ENCODE measurements at places on chromosomes 12 and 14.

DNA sequence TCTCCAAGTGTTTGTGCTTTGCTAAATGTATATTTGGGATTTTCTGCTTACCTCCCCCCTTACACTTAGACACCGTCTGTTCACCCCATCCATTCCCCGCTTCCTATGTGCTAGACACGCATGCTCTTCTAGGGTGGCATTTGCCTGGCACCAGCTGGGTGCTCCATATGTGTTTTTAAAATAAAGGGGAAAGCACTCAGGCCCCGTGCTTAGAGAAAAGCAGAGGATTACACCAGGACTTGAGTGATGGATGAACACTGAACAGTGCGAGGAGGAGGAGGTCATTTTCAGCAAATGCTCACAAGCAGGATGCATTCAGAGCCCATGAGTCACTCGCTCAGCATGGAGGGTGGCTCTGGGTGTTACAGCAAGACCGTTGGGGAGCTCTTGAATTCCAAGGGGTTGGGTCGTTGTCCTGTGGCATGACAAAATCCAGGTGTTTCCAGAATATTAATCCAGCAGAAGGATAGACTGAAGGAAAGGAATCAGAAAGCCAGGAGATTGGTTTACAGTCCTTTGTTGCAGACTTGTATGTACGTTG, 2.9 kb upstream of the BDKRB1 start:
- DNase-seq: no peak

DNA sequence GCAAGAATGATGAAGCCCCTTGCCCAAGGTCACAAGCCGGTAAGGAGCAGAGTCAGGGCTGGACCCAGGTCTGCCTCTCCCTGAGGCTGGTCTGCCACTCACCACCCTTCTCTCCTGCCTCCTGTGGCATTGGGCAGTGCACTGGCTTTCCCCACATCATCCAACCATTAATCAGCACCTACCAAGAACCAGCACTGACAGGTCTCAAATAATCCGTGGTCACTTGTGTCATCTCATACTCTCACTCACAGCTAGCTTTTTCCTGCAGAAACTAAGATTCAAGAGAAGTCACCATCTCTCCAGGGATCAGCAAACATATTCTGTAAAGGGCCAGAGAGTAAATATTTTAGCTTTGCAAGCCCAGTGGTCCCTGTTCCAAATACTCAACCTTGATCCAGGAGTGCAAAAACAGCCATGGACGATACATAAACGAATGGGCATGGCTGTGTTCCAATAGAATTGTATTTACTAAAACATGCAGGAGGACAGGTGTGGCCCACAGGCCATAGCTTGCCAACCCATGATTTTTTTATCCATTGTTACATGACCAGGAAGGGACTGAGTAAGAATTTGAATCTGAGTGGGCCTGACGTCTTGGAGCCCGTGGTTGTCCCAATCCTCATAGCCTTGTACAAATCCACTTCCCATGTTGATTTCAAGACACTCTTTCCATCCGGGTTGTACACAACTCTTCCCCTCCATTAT, 374.2 kb downstream of the BCL11B start:
- DNase-seq: no peak

DNA sequence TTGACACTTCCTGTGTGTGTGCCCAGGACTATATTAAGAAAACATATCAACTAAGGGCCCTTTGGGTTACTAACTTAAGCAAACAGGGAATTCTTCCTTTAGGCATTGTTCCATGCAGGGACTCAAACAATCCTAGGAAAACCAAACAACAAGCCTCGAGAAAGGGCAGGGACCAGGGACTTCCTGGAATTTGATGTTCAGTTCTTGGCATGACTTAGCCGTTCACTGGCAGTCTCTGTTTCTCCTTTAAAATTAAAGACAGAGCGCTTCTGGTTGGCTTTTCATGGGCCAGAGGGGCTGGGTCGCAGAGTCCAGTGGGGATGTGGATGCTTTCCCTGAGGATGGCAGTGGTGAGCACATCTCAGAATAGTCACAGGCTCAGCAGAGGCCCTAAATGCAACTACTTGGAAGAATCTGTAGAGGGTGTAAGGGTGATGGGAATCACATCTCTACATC, 35.2 kb downstream of the RNFT2 start:
- DNase-seq: no peak

DNA sequence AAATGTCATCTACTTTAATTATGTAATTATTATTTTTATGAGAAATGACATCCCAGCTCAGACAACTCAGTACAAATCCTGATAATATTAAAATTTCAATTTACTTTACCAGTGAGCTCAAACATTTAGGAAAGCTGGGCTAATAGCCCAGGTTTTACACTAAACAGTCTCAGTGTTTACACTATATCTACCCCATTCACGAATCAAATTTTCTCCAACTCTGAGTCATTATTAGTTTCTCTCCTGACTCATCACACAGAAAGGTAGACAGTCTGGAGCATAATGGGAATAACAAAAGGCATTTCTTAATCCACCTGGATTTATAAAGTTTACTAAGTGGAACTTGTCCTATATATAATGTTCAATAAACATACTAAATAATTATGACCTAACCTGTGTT, 5.7 kb downstream of the PAWR start:
- no peak for DNase-seq

- no peak for DNase-seq
Observed at GRCh38 chr12:57782243-57782607, 362 bp upstream of the TSFM start.

- no peak for DNase-seq
Observed at GRCh38 chr14:28412077-28412476, 354.5 kb upstream of the FOXG1 start.

DNA sequence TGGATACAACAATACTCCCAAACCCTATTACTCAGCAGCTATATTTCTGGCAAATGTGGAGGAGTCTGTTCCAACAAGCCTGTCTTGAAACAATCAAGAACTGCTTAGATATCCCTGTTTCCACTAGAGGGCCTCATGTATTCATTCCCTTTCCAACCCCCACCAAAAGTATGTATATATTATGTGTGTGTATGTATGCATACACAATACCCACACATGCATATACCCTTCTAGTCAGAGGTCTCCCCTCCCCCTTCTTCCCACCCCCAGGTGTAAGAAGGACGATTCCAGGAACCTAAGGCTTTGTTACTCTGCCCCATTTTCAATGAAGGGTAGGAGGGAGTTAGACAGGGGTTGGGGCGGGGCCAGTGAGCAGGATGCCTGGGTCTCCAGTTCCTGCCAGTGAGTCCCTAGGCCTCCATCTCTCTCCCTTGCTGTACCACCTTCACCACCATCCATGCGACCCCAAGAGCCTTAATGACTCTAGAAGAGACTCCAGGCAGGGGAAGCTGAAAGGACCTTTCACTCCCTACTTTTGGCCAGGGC, at the start of gene DGKA:
TSS of gene DGKA (plus strand) at position 392 of the 546 bp plus-strand sequence. CDS start 5,342 bp downstream, outside the sequence.
- peak; percentile 57 for DNase-seq

DNA sequence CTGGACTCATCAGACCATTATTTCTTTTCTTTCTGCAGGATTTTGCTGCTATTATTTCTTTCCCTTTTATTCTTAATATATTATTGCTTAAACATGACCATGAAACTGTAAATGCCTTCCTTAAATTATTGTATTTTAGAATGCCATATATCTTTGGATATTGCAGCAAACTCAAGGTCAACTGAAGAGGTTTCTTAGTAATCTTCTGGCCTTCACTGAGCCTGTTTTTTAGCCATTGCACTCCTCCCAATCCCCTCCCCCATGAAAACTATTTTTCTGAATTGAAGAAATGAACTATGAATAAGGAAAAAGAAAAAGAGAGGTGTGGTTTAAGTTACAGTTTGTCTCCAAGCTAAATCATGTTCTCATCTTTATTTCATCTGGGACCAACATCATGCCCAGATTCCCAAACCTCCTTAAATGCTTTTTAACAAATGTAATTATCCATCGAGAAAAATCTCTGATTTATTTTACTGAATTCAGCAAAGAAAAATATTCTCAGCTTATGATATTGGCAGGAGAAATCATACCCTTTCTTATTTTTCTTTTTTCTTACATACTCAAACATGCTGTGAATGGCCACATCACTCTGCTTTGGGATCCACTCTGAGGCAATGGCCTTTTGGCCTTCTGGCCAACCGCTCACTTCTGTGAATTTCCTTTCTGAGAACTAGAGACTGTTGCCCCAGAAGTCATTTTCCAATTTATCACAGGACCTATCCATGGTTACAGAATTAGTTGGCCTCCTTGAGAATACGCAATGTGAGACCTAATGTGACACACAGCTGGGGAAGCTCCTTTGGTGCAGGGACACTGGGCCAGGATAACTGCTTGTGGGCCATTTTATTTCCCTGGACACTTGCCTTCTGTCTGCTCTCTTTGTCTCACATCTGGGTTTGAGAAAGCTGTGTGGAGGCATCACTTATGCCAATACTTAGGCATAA, 50.9 kb downstream of the IGF1 start:
- DNase-seq: no peak

GRCh38 chr12:47648056-47648579, 57.7 kb downstream of the RPAP3 start:
- DNase-seq: no peak

GRCh38 chr12:6229224-6230218, 29.3 kb downstream of the CD9 start:
- DNase-seq: no peak

DNA sequence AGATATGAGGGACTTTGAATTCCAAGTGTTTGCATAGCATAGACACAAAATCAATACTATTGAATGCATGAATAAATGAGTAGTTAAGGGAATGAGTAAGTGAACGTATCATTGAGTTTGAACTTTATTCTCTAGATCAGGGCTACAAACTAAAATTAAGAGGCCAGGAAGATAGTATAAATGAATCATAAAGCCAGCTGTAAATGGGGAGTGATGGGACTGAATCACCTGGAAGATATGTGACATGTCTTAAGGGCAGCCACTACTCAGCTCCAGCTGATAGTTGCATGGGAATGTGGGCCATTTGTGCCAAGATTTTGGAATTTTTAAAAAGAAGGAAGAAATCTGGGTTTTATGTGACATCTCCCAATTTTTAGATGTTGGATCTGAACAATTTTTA, 229.9 kb downstream of the AKAP6 start:
- DNase-seq: no peak

DNA sequence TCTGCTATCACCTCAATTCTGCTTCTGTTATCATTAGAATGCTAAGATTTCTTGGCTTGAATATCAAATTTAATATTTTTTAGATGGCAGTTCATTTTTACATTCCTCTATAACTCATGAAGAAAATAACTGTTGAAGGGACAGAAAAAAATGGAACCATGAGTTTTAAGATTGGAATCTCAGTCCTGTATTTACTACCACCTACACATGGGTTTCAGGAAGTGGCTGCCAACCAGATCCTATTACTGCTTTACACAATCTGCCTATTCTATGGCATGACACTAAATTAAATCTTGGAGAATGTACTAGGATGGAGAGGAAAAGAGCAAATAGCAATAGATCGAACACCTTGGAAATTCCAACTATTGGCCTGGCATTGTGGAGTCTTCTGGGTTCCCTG, 140.8 kb downstream of the DUSP6 start:
- DNase-seq: no peak

- DNase-seq: no peak
Observed at GRCh38 chr14:95146079-95146771, 11.1 kb downstream of the DICER1 start.

- no peak for DNase-seq
Observed at GRCh38 chr14:49920935-49921334, 28.1 kb downstream of the ARF6 start.

DNA sequence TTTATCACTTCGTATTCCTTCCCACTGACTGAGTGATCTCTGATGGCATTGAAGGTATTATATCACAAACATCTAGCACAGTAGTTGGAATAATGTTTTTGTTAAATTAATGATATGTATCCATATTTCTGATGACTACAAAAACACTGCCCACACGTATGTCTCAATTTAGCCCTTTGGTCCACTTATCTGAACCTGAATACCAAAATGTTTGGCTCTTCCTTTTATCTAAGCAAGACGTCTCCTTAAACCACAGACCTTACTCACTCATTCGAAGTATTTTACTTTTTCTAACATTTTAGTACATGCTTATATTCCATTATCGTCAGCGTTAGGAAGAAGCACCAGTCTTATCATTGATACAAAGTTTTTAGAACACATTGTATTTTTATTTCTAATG, 126.4 kb downstream of the PIK3C2G start:
- no peak for DNase-seq

DNA sequence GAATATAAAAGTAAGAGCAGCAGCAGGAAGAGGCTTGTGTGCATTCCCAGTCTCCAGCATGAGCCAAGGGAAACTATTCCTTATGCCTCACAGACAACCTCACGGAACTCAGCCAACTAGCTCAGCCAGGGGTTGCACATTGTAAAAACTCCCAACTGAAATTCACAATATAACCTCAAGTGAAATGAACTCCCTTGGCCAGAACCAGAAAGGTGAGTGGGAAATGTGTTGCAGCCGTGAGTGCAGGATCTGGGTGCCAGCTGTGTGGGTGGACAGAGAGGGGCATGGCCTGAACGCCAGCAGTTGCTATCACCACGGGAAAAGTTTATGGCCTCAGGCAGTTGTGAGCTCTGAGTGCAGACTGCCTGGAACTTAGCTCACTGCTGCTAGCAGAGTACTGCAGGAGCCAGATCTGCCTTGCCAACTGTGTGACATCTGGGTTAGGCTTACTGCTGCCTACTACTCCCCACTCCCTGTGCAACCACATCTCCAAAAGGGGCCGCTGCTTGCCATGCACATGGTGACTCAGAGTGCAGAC, 2.3 kb upstream of the CLEC1A start:
- DNase-seq: no peak

DNA sequence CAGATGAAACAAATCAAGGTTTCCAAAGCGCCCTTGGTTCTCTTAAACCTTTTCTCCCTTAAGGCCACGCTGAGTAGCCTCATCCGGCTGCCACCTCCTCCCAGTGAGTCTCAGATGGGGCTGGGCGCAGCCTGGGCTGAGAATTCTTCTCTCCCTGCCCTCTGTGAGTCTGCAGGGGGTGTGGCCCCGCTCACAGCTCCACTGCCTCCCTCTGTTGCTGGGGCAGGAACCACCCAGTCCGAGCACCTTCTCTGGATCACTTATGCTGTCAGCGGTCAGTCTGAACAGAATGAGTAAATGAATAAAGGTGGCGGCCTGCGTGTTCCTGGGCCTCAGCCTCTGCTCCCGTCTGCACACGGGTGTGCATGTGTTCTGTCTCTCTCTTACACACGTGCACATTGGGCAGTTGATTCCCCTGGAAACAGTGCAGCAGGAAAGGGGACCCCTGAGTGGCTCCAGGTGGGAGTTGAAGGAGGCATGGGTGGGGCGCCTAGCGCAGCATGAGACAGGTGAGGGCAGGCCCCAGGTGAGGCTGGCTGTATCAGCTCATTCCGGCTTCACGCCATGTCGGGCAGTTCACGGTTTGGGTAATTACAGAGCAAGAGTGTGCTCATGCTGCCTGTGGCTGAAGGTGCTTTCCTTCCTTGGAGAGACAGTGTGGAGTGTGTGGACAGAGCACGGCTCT, 4.3 kb downstream of the PAPLN start:
- no peak for DNase-seq

GRCh38 chr14:85686908-85687307, 157.0 kb downstream of the FLRT2 start:
- DNase-seq: no peak

GRCh38 chr12:26172946-26173552, 22.3 kb upstream of the SSPN start:
- no peak for DNase-seq
